SHP77 treated with DMSO at 0.1 percent for 48 hours (cell line): ENCODE measurements at places on chromosomes 1 and 21.
A peak's percentile ranks its signal among the peaks of the same experiment; 100 is the strongest.

DNA sequence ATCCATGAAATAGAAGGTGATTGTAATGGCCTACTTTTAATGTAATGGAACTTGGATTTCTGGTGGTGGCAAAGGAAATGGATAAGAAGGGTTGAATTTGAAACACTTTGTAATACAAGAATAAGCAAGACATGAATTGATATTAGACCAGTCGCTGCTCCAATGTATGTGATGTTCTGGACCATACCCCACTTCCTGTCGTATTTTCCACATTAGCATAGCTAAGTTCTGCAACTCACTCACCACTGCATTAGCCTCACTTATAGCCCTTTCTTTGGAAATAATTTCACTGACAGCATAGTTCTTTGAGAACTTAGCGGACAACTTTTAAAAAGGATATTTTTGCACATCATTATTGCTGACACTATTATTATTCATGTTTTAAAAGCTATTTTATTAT lies 32.3 kb upstream of the CNIH3 start:
- DNase-seq = no peak

GRCh38 chr1:21880619-21880970 lies 56.5 kb downstream of the HSPG2 start:
- DNase-seq = no peak

DNA sequence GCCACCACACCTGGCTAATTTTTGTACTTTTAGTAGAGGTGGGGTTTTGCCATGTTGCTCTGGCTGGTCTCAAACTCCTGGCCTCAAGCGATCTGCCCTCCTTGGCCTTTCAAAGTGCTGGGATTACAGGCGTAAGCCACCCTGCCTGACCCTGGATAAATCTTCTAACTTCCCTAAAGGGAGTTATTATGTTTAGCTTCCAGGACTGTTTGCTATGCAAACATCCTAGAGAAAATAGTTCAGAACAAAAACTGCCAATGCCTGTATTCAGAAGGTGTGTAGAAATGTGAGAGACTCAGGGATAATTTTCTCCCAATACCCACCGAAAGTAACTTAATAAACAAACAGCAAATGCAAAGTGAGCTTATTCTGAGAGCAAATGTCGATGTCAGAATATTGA lies 301.2 kb downstream of the TGFB2 start:
- DNase-seq = no peak

DNA sequence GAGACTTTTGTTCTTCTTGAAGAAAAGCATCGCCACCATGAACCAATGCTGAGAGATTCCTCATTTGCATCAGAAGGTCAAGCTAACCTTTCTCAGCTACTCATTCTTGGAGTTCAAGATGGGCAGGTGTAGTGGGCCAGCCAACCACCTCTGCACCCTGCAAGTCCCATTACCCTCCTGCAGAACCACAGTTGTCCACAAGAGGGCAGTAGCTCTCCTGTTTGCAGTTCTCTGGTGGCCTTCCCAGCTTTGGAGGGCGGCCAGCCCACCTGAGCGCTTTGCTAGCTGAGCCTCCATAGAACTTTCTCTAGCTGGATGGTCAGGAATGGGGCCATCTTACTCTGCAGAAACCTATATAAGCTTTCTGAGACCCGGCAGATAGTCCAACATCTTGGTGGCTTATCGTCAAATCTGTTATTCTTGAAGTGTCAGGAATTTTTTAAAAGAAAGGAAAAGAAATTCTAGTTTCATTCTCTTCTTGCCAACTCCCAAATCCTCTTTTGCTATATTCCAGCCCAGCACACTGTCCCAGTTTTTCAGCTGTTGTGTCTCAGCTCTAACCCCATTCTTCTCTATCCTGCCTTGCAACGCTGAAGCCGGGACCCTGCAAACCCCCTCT lies 11.0 kb upstream of the LMX1A start:
- peak; percentile 56 for DNase-seq

- DNase-seq = no peak
Measured at GRCh38 chr1:223245983-223246382, 102.9 kb upstream of the TLR5 start.

DNA sequence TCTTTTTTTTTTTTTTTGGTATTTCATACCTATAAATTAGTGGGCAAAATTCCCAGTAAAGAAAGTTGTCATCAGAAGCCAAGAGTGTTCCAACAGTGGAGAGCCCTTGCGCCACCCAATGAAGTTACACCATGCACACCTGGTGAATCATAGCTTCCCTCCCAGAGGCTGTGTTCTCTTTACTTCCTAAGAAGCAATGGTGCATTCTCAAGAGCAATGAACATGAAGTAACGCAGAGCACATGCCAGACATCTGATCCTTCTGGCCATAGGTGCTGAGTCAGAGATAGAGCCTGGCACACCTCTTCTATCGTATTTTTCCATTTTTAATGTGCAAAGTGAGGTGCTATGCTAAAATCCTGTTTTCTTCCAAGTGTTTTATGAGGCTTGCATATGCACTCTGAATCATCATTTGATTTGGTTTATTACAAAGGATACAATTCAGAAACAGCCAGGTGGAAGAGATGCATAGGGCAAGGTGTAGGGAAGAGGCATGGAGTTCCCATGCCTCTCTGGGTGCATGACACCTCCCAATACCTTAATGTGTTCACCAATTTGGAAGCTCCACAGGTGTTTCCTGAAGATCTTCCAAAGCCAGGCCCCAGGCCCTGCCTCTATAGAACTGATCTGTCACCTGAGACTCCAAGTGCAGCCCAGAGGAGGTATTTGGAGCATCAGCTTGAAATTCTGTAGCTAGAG lies 408.0 kb downstream of the SIPA1L2 start:
- DNase-seq = no peak

- DNase-seq = no peak
Measured at GRCh38 chr1:155199792-155200191, 7.9 kb downstream of the THBS3 start.

- no peak for DNase-seq
Measured at GRCh38 chr1:28147264-28148094, 29.0 kb downstream of the PTAFR start.

- no peak for DNase-seq
Measured at GRCh38 chr1:214520544-214521165, 30.7 kb downstream of the PTPN14 start.

DNA sequence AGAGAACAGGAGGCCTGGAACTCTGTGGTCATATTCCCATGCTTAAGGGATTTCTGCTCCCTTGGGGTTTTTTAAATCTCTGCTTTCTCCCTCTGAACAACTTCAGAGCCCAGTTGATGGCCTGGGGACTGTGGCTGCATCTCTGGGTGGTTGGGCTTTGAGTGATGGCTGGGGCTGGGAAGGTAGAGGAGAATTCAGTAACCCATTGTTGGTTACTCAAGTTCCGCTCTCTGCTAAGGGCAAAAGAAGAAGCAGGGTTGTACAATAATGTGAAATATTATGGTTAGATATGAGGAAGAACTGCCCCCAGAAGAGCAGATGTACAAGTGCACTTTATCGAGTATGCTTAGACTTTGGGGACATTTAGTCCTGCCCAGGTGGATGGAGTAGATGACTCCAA lies 72.1 kb upstream of the CNTN2 start:
- no peak for DNase-seq

DNA sequence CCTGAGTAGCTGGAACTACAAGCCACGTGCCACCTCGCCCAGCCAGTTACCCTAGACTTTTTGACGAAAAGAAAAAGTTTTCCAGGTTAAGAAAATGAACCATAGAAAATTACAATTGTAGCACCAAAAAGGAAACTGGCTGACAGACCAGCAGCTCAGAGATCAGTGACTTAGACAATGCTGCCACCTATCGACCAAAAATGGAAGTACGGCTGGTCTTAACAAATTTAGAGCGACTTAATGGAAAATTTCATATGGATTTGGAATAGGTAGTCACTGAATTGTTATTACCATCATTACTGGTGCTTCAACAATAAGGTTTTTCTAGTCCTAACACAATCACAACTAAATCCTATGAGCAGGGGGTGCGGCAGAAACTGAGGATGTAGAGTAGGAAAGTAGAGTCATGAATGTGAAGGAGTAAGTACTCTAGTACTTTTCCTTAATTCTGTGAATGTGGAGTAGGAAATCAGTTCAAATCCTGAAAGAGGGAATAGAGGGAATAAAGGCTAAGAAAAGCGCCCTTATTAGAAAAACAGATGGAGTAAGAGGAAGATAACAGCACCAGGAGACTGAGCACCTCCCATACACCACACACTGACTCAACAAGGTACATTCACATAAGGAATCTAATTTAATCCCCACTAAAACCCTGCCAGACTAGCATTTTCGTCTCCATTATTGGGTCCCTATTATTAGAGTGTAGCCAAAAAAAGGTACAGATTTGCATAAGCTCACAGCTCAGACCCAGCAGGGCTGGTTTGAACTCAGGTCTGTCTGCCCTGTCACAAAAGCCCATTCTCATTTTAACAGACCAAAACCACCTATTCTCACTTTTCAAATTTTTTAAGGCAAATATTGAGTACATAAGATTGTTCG lies 37.9 kb upstream of the MGST3 start:
- DNase-seq = peak; percentile 17

DNA sequence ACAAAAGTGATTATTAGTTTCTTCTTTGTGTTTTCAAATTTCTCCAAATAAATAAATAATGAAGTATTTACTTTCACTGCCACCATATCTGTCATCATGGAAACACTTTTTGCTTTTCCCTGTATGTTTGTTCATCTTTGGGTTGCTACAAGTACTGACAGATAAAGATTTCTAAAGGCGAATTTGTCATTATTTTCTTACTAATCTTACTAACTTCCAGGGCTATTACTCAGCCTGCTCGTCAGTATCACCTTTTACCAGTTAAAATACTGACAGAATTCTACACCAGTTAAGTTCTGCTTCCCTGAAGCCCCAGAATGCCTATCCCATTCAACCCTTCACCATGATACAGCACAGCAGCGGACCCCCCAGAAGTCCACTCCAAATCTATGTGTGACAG lies 106.1 kb downstream of the CDC42BPA start:
- DNase-seq = no peak

GRCh38 chr1:241635556-241636152 lies 4.5 kb downstream of the CHML start:
- DNase-seq = no peak

GRCh38 chr1:31423418-31423947 lies 10.5 kb downstream of the SERINC2 start:
- peak; percentile 11 for DNase-seq

DNA sequence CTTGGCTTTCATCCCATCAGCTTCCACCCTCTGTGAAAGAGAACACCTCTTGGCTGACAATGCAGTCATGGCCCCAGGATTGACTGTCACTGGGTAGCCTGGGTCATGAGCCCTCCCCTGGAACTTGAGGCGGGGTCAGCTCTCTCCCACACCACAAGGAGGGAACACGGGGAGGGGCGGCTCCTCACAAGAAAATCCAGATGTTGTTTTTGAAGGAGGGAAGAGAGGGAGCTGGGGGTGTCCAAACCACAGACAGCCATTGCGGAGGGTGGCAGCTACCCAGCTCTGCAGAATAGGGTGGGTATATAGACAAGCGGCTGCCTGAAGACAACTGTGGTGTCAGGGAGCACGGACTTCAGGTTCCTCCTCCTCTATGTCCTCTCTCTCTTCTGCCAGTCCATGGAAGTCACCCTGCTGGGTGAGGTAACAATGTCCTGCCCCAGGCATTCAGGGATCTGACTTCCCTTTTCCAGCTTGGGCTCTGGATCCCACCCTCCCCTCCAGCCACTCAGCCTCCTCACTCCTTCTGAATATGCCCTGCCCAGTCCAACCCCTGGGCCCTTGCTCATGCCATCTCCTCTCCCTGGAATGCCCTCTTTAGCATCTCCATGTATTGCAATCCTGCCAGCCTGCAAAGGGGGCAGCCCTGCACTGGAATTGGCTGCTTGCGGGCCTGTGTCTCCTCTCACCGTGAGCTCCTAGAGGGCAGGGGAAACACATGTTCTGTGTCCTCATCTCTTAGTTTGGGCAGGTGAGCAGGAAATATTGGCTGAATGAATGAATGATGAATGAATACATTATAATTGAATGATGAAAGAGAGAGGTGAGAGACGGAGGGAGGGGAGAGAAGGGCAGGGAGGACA lies 60.9 kb upstream of the RUNX3 start:
- no peak for DNase-seq

- DNase-seq = no peak
Measured at GRCh38 chr1:154802336-154802969, 67.6 kb downstream of the KCNN3 start.

GRCh38 chr1:47687631-47688460 lies 250.0 kb downstream of the FOXD2 start:
- DNase-seq = no peak

DNA sequence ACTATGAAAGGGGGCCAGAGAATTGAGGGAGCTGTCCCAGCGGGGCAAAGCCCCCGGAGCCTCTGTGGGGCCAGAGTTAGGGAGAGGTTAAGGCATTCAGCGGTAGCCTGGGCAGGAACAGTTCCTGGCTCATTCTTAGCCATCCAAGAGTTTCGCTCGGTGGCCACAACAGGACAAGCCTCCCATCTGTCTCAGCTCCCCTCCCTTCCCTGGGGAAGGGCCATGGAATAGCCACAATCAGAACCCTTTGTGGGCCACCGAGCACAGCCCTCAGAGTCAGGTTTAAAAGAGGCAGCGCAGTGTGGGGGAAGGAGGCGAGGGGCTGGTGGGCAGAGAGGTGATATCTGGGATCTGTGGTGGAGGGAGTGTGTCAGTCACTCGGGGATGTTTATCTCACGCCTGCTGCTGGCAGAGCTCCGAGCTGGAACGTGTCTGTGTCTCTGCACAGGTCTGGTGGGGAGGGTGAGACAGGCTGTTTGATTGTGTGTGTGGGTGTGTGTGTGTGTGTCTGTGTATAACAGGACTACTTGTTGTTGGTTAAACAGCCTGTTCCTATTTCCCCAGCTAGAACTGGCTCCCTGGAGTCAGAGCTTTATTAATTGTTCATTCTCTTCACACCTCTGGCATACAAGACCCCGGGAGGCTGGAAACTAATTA lies 49.6 kb upstream of the GOLT1A start:
- DNase-seq = no peak

DNA sequence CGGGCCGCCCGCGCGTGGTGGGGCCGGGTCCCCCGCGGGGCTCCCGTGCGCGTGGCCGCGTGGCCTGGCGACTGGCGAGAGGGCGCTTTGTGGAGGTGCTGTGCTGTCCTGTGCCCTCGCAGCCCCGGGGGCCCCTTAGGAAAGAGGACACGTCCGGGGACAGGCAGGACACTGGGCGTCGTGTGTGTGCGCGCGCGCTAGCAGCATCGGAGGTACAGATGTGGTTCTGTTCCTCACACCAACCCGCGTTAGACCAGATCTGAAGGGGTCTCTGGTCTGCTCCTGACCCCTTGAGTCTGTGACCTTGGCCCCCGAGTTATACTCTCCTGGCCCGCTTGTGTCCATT lies 489 bp downstream of the ACTN2 start:
- DNase-seq = no peak

GRCh38 chr1:10708757-10709156 lies 87.7 kb downstream of the CASZ1 start:
- DNase-seq = no peak

DNA sequence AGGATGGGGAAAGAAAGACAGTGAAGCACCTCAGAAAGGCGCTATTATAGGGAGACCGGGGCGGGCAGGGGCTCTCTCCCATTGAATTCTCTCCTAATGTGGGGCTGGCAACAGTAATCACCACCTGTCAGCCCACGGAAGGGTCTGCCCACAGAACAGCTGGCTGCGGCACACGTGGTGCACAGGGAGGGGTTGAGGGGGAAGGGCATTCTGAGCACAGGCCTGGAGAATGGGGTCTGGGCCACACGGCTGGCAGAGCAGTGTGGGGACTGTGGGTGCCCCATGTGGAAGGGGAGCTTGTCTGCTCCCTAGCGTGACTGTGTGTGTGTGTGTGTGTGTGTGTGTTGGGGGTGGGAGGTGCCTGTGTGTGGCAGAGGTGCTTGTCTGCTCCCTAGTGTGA lies 4.1 kb downstream of the OLFML3 start:
- no peak for DNase-seq

- DNase-seq = no peak
Measured at GRCh38 chr1:194358208-194358581, 1171.8 kb upstream of the B3GALT2 start.
